ENCODE measurements at places on chromosomes 6 and 20.

DNA sequence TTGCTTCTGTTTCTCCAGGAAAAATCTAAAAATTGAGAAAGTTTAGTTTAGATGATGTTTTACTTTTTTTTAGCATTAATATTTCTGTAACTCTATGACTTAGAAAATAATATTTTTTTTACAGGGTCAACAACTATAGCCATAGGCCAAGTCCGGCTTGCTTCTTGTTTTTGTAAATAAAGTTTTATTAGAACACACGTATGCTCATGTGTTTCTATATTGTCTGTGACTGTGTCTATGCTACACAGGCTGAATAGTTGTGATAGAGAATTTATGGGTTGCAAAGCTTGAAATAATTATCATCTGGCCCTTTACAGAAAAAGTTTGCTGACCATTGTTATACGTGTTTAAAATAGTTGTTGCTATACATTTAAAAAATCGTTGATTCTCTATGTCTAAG is 399.2 kb downstream of the EPM2A start:
- DNase-seq, result no peak

DNA sequence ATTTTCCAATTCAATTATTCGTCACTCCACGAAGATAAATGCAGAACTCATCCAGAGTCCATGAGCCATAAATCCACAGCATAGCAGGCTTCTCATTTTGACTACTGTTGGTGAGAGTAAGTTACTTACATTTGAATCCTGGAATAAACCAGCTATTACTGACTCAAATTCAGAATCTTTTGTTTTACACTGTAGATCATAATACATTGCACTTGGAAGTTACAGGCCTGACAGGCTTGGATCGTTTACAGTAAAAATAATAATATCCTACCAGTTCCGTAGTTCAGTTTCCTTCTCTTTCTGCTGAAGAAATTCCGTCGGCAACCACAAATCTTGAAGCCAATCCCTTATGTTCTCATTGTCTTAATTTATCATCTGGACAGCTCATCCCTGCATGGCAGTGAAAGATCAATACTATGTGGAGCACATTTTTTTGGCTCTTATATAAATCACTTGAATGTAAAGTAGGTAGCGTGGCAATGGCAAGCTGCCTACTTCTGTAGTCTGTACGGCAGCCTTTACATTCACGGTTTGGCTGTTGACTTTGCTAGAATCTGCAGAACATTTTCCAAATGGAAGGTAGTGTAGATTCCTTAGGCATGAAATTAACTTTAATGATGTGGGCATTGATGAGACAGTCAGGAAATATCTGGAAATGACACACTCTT is 142.9 kb downstream of the WDR27 start:
- DNase-seq, result no peak

GRCh38 chr20:24459733-24460132 is 9.7 kb upstream of the SYNDIG1 start:
- DNase-seq, result no peak

DNA sequence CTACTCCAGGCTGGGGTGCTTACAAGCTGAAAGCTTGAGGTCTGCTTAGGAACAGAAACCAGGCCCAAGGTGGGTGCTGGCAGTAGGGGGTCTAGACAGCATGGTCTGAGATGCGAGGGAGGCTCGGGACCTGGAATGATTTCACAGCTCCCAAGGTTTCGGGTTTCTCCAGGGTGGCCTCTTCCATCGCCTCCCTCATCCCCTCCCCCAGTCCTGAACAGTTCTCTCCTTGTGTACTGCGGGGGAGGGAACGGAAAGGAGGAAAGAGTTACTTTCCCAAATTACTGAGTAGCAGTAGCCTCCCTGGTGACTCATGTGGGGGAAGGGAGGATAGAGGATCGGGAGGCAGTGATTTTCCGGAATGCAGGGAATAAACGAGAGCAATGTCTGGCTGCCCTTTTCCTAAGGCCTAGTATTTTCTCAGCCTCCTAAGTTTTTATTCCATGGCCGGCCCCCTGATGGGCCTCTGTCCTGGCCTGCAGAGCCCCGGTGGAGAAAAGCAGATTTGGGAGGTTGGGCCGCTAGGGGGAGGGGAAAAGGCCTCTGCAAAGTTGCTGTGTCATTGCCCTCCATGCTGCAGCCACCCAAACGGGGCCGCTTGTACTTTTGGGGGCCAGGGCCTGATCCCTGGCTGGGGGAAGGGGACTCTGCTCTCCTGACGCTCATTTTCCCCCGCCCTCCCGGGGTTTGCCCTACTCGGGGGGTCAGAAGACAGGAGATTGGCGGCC is 1.5 kb downstream of the BRD2 start:
- DNase-seq, result peak; percentile 99

DNA sequence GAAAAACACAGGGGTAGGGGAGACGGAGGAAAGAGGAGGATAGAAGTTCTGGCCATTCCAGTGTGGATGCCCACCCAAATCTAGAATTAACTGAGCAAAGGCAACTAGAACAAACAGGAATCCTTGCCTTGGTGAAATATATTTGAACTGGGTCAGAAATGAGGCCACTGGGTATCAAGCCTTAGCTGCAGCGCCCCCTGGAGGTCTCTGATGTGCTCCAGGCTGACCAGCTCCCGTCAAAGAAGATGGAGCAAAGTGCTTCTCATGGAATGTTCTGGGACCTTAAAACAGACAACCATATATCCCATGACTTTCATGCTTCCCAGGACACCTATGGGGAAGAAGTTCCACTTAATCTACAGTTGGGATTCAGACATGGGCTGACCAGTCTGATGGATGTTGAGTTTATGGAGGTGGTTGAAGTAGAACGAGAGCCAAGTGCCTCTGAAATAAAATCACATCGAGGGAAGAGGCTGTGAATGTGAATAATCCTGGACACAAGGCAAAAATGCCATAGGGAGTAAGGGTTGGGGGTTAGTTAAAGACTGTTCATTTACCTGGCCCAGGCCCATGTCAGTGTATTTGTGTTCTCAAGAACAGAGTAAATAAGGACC is 50.4 kb downstream of the HLA-DPB1 start:
- DNase-seq, result peak; percentile 62

GRCh38 chr20:43940518-43941225 is 26.0 kb downstream of the TOX2 start:
- DNase-seq, result no peak

DNA sequence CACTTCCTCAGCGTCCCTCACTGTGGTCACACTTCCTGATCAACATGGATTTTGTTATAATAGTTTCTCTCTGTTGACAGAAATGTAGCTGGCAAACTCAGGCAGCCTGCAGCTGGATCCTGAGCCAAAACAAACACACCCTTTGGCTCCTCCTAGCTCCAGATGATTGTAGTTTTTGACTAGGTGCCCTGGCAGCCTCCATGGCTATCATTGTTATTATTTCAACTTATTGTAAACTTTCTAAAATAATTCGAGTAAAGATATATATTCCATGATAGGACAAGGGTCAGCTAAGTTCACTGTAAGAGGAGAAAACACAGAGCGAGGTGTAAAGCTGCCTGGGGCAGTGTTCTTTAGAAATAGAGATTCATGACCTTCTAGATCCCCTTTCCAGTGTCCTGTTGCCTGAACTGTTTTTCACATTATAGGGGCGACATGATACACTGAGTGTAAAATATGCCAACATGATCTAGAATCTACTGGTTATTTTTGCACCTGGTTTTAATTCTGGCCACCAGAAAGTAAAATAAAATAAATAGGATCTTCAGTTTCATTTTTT is 98.2 kb upstream of the HDGFL1 start:
- peak; percentile 81 for DNase-seq

- DNase-seq, result no peak
Observed at GRCh38 chr6:14371530-14371929, 254.0 kb downstream of the CD83 start.

GRCh38 chr20:15616626-15617025 is 956.6 kb downstream of the KIF16B start:
- no peak for DNase-seq

GRCh38 chr6:163823577-163823976 is 409.1 kb downstream of the QKI start:
- no peak for DNase-seq

DNA sequence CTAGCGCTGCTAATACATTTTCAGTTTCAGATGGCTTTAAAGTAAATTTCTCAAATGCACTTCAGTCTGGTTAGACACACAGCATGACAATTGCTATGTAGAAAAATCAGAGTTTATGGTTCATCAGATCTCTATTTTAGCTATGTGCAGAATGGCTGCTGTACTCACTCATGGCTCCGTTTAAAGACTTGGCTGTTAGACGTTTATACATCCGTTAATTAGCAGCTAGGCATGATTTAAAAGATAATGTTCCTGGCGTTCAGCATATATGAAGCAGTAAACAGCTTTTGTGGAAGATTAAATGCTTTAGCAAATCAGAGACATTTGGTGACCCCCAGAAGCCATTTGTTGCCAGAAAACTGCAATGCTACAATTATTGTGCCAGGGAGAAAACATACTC is 350.0 kb upstream of the MANEA start:
- DNase-seq, result no peak

- DNase-seq, result no peak
Observed at GRCh38 chr6:52790861-52791260, 12.8 kb downstream of the GSTA1 start.

DNA sequence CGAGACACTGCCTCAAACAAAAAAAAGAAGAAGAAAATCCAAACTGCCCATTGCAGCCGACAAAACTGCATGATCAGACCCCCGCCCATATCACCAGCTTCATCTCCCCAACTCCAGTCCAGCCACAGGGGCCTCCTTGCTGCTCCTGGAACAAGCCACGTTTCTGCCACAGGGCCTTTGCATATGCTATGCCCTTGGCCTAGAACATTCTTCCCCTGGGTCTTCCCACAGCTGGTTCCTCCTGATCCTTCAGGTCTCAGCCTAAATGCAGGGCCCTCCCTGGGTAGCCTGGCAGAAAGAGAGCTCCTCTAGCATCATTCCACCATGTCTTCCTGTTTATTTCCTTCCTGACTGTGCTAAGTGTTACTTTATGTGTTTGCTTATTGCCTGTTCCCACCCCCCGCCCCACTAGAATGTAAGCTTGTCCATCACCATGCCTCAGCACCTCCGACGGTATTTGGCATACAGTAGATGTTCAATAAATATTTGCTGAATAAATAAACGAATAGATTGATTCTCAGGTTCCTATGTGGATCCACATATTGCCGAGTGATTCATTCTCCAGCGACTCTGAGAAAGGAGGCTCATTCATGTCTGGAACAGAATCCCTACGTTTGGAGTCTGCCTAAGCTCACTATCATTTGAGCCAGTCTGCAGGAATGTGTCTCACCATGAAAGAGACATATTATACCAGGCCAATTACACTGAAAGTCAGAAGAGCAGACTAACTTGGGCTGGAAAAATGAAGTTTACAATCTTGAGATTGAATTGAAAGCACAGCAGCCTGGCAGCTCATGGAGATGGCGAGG is 56.1 kb downstream of the NFATC2 start:
- no peak for DNase-seq

GRCh38 chr6:44271914-44272313 is 1.7 kb downstream of the TMEM151B start:
- DNase-seq, result no peak

DNA sequence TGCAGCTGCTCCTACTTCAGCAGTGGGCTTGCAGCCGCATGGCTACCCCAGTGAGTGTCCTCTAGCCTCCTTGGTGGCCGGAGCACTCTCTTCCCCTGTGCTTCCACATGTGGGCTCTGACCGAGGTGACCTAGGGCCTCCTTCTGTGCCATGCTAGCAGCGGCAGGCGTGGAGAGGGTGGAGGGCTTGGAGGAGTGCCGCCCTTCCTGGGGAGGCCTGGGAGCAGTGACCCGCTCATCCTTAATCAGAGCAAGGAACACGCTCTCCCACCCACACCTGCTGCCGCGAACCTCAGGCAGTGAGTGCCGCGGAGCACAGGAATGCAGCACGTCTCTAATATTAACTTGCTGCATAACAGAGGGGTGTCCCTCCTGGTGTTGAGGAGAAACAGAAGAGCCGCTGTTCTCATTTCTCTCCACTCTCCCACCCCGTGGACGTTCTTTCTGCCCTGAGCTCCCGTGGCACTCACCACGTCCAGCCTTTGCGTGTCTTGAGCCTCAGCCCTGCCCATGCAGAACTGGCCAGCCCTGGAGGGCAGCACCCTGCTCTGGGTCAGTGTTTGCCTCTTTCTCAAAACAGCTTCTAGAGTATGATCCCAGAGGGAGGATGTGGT is 31.9 kb downstream of the DUSP22 start:
- DNase-seq, result no peak

DNA sequence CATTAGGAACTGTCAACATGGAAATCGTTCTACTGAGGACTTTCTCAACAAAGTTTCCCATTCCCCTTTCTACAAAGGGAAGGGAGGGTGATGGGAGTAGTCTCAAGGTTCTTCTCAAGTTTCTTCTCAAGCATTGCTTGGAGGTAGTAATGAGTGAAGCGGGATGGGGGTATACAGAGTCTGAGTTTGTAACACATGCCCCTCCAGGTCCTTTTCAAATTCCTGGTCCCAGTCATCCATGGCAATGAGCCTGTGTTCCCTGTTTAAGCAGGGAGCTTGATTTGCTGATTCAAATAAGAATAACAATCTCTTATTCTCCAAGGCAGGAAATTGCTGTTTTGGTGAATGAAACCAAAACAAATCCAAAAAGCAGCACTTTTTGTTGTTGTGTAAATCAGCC is 45.5 kb downstream of the MYLK4 start:
- DNase-seq, result no peak

GRCh38 chr6:21084656-21085055 is 508.9 kb upstream of the SOX4 start:
- DNase-seq, result no peak

- peak; percentile 33 for DNase-seq
Observed at GRCh38 chr6:107458672-107459282, 587 bp downstream of the PDSS2 start.

GRCh38 chr6:164477101-164477500 is 832.3 kb downstream of the C6orf118 start:
- DNase-seq, result no peak

DNA sequence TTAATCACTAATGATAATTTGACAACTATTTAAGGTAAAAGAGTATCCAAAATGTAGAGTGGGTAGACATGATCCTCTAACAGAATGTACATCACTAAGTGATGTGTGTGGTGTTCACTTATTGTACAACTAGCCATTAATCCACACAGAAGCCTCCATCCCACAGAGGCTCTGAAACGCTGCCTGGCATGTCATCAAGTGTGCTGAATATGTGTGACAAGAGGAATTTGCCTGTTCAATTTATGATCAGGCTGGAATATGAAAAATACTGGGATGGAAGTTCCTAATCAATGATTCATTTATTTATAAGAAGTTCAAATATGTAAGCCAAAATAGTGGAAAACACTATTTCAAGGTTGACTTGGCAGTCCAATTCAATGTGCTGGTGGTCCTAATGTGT is 72.4 kb downstream of the BACH2 start:
- DNase-seq, result no peak

DNA sequence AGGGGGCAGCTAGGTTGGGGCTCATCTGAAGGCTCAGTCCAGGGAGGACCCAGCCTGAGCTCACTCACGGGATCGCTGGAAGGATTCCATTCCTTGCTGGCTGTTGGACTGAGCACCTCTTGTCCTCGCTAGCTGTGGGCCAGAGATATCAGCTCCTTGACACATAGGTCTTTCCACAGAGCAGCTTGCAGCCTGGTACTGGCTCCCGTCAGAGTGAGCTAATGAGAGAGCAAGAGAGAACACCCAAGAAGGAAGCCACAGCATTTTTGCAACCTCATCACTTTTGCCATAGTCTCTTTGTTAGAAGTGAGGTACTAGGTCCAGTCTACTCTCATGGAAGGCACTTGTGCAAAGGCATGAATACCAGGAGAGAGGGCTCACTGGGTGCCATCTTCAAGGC is 179.9 kb downstream of the CDC5L start:
- no peak for DNase-seq

- peak; percentile 60 for DNase-seq
Observed at GRCh38 chr20:39878809-39879208, 810.2 kb downstream of the MAFB start.

GRCh38 chr6:159170333-159170672 is 1.1 kb downstream of the FNDC1 start:
- DNase-seq, result no peak

- DNase-seq, result peak; percentile 70
Observed at GRCh38 chr6:8080362-8081151, 16.4 kb upstream of the BLOC1S5 start.

Data from MCF 10A (cell line).